Activated T-helper 17 cell treated with anti-CD3 and anti-CD28 coated beads, Interleukin-2, amount 50 U/mL, for 72 hours (primary cell): ENCODE measurements at places on chromosomes 16 and 17.

- no peak for ATAC-seq
Observed at GRCh38 chr17:36994438-36994837, 45.7 kb downstream of the AATF start.

DNA sequence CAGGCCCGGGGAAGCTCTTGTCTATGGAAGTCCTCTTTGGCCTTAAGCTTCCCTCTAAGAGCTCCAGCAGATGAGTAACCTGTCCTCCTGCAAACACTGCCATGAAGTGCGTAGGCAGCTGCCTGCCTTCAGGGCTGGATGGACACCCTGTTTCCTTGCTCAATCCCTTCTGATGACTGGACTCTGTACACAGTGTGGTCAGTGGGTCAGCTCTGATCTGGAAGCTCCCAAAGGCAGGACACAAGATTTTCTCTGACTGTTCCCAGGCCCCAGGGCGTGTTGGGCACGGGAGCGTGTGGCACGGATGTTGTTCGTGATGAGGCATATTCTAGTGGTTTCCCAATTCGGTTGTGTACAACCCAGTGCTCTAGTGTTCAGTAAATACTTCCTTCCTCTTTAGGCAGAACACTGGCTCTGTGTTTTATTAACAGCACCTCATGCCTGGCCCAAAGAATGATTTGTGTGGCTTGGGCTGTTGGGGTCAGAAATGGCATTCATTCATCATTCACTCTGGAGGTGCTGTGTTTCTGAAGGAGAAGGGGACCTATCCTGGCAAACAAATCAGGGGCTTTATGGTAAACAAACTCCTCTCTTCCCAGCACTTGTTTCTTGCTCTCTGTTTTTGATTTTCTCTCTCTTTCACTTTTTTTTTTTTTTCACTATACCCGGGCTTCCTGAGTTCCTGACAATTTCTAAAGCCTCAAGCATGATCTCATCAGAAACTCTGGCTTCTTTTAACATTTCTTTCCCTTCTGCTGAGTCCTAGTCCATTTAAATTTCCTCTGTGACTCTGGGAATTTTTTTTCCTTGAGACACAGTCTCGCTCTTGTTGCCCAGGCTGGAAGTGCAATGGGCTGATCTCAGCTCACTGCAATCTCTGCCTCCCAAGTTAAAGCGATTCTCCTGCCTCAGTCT, 12.0 kb upstream of the RNF157 start:
- ATAC-seq, result peak; percentile 91

DNA sequence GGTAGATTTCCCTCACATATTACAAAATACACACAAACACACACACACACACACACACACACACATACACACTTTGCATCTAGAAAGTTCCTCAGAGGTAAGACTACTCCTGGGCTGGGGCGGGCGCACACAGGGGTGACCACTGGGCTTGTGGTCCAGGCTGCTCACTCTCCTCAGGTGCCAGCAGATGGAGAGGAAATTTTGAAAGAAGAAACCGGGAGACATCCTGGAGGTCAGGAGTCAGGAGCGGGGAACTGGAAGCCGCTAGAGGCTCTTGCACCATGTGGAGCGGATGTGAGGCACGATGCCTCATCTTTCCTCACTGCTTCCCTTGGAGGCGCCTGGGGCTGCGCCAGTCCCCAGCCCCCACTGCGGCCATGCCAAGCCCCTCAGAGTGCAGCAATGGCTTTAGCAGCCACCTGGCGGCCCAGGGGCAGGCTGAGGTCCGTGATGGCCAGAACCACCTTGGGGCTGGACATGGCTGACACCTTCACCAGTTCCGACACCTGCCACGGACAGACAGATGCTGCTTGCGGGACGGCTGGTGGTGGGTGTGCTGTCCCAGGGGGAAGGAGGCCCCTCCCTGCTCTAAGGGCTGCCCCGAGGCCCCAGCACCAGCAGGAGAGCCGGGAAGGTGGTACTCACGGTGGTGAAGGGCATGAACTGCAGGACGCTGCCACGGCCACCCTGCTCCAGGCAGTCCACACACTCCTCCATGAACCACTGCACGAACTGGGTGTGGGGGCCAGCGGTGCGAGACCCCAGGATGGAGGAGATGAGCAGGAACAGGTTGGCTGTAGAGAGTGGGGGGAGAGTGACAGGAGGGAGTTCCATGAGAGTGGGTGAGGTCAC, 4.1 kb downstream of the CSF3 start:
- no peak for ATAC-seq

DNA sequence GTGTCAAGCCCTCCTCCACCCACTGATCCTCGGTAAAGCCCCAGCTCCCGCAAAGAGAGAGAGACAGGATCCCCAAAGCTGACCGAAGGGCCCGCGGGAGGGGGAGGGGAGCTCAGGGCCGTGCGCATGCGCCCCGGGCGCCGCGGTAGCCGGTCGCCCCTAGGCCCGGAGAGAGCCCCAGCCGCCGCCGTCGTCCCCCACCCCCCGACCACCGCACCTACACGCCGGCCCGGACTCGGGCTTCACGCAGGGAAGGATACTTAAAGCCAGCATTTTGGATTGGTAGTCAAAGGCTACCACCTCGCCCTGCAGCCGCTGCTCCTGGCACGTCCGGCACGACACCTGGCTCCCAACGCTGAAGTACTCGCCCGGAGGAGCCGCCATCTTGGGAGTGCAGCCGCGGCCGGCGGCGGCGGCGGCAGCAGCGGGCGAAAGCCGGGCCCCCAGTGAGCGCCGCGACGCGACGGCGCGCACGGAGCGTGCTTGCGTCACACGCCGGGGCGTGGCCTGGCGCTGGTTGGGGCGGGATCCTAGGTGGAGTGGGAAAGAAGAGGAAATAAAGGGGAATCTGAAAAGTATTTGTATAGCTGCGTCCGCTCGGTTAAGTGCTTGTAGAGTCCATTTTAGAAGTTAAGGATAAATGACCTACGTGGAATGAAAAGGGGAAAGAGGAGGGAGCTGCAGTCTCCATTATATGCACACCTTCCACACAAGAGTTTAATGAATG, at the start of gene LSM12:
Gene LSM12 (minus strand): TSS at position 468 of the 727 bp plus-strand sequence. CDS start 84 bp downstream, at position 384.
- peak; percentile 80 for ATAC-seq

- no peak for ATAC-seq
Observed at GRCh38 chr17:40707745-40708144, 4.2 kb upstream of the KRT24 start.

DNA sequence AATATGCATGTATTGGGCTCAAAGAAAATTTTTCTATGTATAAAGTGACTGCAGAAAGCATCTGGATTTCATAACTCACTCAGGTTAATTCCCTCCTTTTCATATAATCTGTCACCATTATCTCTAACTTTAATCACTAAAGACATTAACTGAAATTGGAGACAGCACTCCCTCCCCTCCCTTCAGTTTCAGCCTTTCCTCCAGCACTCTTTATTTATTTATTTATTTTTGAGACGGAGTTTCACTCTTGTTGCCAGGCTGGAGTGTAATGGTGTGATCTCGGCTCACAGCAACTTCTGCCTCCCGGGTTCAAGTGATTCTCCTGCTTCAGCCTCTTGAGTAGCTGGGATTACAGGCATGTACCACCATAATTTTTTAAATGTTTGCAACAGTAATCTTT, 43.1 kb downstream of the CDH8 start:
- ATAC-seq, result no peak

DNA sequence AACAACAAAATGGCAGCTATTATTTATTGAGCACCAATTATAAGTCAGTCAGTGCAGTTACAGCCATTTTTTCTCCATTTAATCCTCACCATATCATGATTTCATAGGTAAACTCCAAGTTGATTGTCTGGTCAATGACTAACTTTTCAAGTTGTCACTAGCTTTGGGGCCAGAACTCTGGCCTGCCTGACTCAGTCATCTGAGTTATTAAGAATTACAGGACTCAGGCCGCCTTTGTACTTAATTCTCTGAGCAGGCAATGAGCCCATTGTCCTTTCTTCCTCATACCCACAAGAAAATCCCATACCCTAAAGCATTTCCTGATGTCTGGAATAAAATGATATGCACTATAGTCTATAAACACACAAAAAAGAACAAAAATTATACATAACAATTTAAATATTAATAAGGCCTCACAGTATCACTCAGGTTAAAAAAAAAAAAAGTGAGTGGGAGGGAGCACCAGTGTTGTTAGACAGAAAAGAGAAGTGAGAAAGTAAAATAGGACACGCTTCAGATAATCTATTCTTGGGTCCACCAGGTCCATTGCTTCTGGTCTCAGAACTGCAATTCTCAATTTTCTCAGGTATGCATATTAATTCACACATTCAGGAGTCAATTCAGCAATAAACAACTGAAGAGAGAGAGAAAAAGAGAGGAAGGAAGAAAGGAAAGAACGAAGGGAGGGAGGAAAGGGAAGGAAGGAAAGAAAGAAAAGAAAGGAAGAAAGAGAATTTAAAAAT, 70.2 kb downstream of the SPAG9 start:
- no peak for ATAC-seq

GRCh38 chr17:75020331-75021110, 8.1 kb downstream of the MRPL58 start:
- ATAC-seq, result no peak

- ATAC-seq, result no peak
Observed at GRCh38 chr17:20207262-20207985, 198.3 kb downstream of the SPECC1 start.

GRCh38 chr16:69465083-69465721, 40.8 kb downstream of the CYB5B start:
- peak; percentile 58 for ATAC-seq

GRCh38 chr17:60193482-60193881, 43.7 kb downstream of the CA4 start:
- no peak for ATAC-seq
